ENCODE measurements at places on chromosomes 12 and 14. TPM values are rescaled to one million over a fixed set of nuclear protein-coding genes. Genes with fewer than 3 reads are reported as not detected.

The TTC7B gene
- 36.4 TPM for total RNA-seq

The FBXL14 gene
- total RNA-seq: 14.4 TPM

The MANSC1 gene
- 0.26 TPM for total RNA-seq

The IL22 gene
- total RNA-seq: not detected

The NTF3 gene
- total RNA-seq: 0.29 TPM

The CFAP54 gene
- 1.1 TPM for total RNA-seq

The LRRC10 gene
- total RNA-seq: not detected

The DDX47 gene
- 69.4 TPM for total RNA-seq

The PRKAB1 gene
- 19.1 TPM for total RNA-seq

The MSI1 gene
- not detected for total RNA-seq

The PMEL gene
- 0.32 TPM for total RNA-seq

The CLEC4A gene
- not detected for total RNA-seq

The RTL1 gene
- total RNA-seq: not detected

The FGF6 gene
- not detected for total RNA-seq

The LRP6 gene
- 8.0 TPM for total RNA-seq

The ALDH1L2 gene
- total RNA-seq: 14.9 TPM

The COL2A1 gene
- not detected for total RNA-seq

The SPTLC2 gene
- total RNA-seq: 15.6 TPM

The NGB gene
- total RNA-seq: not detected

The EXOC3L4 gene
- 1.3 TPM for total RNA-seq

The RD3L gene
- not detected for total RNA-seq

The SLC6A15 gene
- 27.0 TPM for total RNA-seq

The CLEC12A gene
- not detected for total RNA-seq

The RND1 gene
- not detected for total RNA-seq

The MYF5 gene
- total RNA-seq: 957 TPM

The ESPL1 gene
- 14.8 TPM for total RNA-seq

The ACOT4 gene
- 0.69 TPM for total RNA-seq

The TSPAN11 gene
- total RNA-seq: 0.32 TPM

The NFE2 gene
- not detected for total RNA-seq

The ERBB3 gene
- 1.7 TPM for total RNA-seq

The OTX2 gene
- total RNA-seq: not detected

The TMEM30B gene
- 0.06 TPM for total RNA-seq

The SLC16A7 gene
- 10.6 TPM for total RNA-seq

The VRTN gene
- total RNA-seq: not detected

The JPH4 gene
- not detected for total RNA-seq

The RNF212B gene
- not detected for total RNA-seq
